Tongue (tissue), 3 donors: ENCODE measurements at places on chromosomes 6 and 20.

- no peak for DNase-seq
Measured at GRCh38 chr6:168994956-168995355, 258.7 kb downstream of the THBS2 start.

GRCh38 chr6:40460380-40460779, 126.8 kb downstream of the LRFN2 start:
- no peak for DNase-seq

- DNase-seq = peak; percentile 29
Measured at GRCh38 chr6:37365791-37366190, 12.0 kb downstream of the RNF8 start.

GRCh38 chr6:158043586-158044524, 62.2 kb downstream of the SYNJ2 start:
- DNase-seq = peak; percentile 48

- DNase-seq = no peak
Measured at GRCh38 chr6:157521362-157522335, 140.7 kb downstream of the ZDHHC14 start.
